Pancreas (tissue), 10 donors: ENCODE measurements at places on chromosomes 5 and 9. TPM values are rescaled to one million over a fixed set of nuclear protein-coding genes. Genes with fewer than 3 reads are reported as not detected.

The LECT2 gene
- total RNA-seq, result not detected

DNA sequence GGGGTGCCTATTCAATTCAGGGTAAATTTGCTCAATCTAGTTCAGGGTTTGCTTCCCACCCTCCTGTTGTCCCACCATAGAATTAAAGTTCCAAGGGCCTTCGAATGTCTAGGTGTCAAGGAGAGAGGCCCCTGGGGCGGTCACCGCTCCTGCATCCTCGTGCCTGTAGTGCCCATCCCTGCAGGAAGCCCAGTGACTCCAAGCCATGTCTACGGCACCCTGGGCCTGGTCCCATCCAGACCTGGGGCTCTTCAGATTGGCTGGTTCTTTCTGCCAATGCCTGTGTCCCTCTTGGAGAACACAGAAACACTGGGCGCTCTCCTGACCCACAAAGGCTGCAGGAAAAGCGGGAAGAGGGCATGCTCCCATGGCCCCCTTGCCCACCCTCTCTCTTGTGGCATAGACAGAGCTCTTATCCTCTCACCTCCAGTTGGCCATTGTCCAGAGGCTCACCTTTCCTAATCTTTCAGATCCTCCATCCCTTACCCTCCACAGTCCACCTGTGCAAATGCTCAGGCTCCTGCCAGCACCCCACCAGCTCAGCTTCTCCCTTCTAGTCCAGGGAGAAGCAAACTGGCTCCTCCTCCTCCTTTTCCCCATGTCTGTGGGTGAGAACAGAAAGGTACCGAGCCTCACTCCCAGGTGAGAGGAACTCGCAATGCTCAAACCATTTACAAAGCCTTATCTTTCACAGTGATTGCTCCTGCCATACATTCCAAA lies 253.0 kb upstream of the IRX2 start:
- no peaks in the 10 kb centered on the region for H3K27me3 ChIP-seq
- no peaks in the 10 kb centered on the region for H3K36me3 ChIP-seq
- H3K4me1 ChIP-seq, result no peaks in the 10 kb centered on the region
- no peak overlapping the region for H3K27ac ChIP-seq
- no peak overlapping the region for H3K4me3 ChIP-seq
- no peak for DNase-seq

DNA sequence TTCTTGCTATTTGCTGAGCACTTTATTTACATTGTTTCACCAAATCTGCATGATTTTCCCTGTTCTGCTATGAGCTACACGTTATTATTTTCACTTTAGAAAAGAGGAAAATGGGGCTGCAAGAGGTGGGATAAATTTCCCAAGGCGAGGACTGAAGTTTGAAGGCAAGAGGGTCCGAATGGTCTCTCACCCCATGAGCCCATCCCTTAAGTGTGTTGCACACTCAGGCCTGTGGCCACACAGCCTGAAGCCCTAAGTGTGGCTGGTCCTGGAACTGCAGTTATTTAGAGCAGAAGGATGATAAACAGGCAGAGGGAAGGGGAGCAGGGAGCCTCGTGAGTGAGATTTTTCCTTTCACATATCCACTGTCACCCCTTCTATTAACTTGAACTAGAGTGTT lies 7.8 kb downstream of the PDE8B start:
- H3K4me3 ChIP-seq, result no peak overlapping the region
- no peaks in the 10 kb centered on the region for H3K4me1 ChIP-seq
- H3K36me3 ChIP-seq, result no peaks in the 10 kb centered on the region
- no peak for DNase-seq
- no peak overlapping the region for H3K27ac ChIP-seq

GRCh38 chr5:40601198-40601868 lies 78.4 kb upstream of the PTGER4 start:
- no peak overlapping the region for H3K4me3 ChIP-seq
- no peak overlapping the region for H3K27ac ChIP-seq
- no peaks in the 10 kb centered on the region for H3K27me3 ChIP-seq
- no peaks in the 10 kb centered on the region for H3K36me3 ChIP-seq
- DNase-seq, result no peak

DNA sequence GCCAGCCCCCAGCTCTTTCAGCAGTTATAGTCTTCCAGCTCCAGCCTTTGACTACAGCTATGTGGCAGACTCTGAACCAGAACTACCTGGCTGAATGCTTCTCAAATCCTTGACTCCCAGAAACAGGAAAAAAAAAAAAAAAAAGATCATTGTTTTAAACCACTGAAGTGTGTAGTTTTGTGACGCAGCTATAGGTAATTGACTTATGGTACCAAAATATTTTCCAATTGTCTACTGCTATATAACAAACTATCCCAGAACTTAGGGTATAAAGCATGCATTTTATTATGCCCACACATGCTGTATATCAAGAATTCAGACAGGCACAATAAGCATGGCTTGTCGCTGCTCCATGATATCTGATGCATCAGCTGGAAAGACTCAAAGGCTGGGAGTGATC lies 127.1 kb upstream of the POC5 start:
- no peaks in the 10 kb centered on the region for H3K36me3 ChIP-seq
- H3K4me1 ChIP-seq, result no peaks in the 10 kb centered on the region
- no peaks in the 10 kb centered on the region for H3K27me3 ChIP-seq
- H3K4me3 ChIP-seq, result no peak overlapping the region

- no peak overlapping the region for H3K27ac ChIP-seq
- no peaks in the 10 kb centered on the region for H3K27me3 ChIP-seq
- H3K4me3 ChIP-seq, result no peak overlapping the region
- DNase-seq, result no peak
- no peaks in the 10 kb centered on the region for H3K36me3 ChIP-seq
Observed at GRCh38 chr9:117073539-117074341, 341.1 kb downstream of the ASTN2 start.

DNA sequence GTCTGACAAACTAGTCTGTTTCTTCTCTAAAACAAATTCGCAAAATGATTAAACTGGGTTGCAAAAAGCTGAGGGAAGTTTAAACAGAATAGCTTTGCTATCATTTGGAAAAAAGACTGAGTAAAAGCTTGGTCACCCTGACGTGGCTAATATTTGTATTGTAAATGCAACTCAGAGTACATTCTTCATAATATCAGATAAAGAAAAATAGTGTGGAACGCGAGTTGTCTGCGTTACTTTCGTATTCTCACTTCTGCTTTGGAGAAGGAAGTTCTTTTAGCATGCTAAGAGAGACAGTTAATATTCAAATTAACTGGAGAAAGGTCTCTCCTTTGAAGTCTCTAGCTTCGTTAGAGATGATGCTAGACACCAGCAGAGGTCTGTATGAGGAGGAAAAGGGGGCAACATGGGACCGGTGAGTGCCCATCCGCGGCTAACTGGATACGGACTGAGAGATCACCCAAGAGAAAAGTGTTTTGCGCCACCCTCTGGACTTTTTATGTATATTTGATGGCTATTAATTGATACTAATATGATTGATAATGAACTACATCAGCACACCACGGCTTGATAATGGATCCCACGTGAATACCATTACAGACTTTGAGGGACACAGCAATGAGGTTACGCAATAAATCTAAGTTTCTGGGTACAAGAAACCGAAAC lies 2.9 kb upstream of the CNTRL start:
- no peak overlapping the region for H3K27ac ChIP-seq
- no peak overlapping the region for H3K4me3 ChIP-seq
- H3K27me3 ChIP-seq, result no peaks in the 10 kb centered on the region
- DNase-seq, result no peak
- peaks cover 11% of the 10 kb centered on the region for H3K4me1 ChIP-seq

The SPATA6L gene
- 12.5 TPM for total RNA-seq

The PHF19 gene
- 2.2 TPM for total RNA-seq

The ITK gene
- 0.79 TPM for total RNA-seq

The PIP5K1B gene
- total RNA-seq, result 6.1 TPM

GRCh38 chr5:108312258-108312657 lies 69.6 kb downstream of the FBXL17 start:
- H3K4me1 ChIP-seq, result no peaks in the 10 kb centered on the region
- no peak overlapping the region for H3K4me3 ChIP-seq
- H3K27ac ChIP-seq, result no peak overlapping the region
- H3K27me3 ChIP-seq, result no peaks in the 10 kb centered on the region
- H3K36me3 ChIP-seq, result no peaks in the 10 kb centered on the region

The SPATA31A3 gene
- not detected for total RNA-seq

DNA sequence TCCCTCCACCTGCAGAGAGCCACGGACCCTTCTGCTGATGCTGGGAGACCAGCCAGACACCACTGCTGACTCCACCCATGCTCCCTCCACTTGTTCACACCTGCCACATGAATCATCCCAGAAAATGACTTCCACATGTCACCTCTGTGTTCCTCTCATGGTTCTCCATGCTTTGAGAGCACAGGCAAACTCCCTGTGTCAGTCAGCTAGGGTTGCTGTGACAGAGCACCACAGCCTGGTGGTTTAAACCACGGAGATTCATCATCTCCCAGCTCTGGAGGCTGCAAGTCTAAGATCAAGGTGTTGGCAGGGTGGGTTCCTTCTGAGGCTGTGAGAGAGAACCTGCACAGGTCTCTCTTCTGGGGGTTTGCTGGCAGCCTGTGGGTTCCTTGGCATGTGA lies 381.4 kb downstream of the GADD45G start:
- H3K4me3 ChIP-seq, result no peak overlapping the region
- H3K36me3 ChIP-seq, result no peaks in the 10 kb centered on the region
- H3K27me3 ChIP-seq, result no peaks in the 10 kb centered on the region
- no peak for DNase-seq
- no peak overlapping the region for H3K27ac ChIP-seq

The BARHL1 gene
- total RNA-seq, result not detected

- H3K27ac ChIP-seq, result no peak overlapping the region
- no peaks in the 10 kb centered on the region for H3K4me1 ChIP-seq
- no peak for DNase-seq
- H3K4me3 ChIP-seq, result no peak overlapping the region
Observed at GRCh38 chr9:84276741-84277140, 63.8 kb downstream of the SLC28A3 start.

DNA sequence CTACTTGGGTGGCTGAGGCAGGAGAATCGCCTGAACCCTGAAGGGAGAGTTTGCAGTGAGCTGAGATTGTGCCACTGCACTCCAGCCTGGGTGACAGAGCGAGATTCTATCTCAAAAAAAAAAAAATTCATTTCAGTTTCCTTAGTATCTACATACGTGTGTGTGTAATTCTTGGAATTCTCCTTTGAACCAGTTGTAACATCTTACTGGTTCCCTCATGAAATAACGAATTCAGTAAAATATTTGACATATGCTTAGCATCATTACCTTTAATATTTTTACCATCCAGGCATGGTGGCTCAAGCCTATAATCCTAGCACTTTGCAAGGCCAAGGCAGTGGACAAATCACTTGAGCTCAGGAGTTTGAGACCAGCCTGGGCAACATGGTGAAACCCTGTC lies 8.8 kb downstream of the PHYHD1 start:
- no peak overlapping the region for H3K27ac ChIP-seq
- no peaks in the 10 kb centered on the region for H3K27me3 ChIP-seq
- H3K4me3 ChIP-seq, result no peak overlapping the region
- DNase-seq, result no peak

DNA sequence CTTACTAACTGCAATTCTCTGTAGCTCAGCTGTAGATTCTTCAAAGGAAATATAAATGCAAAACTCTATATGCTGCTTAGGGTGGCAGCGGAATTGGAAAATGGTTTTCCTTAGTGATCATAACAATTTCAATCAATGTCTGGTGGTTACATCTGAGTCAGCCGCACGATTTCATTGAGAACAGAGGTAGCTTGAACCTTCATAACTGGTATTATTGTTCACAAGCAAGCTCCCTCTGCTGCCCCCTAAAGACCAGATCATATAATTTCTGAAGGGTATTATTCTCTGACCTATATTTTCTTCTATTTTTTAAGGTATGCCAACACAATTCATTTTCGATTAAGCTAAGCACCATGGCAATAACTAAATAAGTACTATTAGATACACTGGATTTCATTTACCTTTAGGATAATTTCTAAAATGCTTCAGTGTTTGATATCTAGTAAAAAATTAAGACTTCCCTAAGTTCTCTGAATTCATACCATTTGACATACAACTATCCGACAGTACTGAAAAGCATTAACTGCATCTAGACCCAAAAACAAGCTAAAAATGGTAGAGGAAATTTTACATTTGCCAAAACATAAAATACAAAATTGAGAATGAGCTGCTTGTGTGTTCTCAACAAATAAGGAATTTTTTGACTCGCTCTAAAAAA lies 181.1 kb upstream of the SPEF2 start:
- no peaks in the 10 kb centered on the region for H3K27me3 ChIP-seq
- peak; percentile 40 for DNase-seq
- H3K36me3 ChIP-seq, result no peaks in the 10 kb centered on the region
- H3K4me3 ChIP-seq, result no peak overlapping the region

GRCh38 chr5:83718195-83718825 lies 2.3 kb downstream of the HAPLN1 start:
- no peak overlapping the region for H3K4me3 ChIP-seq
- H3K27ac ChIP-seq, result no peak overlapping the region
- H3K27me3 ChIP-seq, result no peaks in the 10 kb centered on the region
- no peaks in the 10 kb centered on the region for H3K36me3 ChIP-seq

DNA sequence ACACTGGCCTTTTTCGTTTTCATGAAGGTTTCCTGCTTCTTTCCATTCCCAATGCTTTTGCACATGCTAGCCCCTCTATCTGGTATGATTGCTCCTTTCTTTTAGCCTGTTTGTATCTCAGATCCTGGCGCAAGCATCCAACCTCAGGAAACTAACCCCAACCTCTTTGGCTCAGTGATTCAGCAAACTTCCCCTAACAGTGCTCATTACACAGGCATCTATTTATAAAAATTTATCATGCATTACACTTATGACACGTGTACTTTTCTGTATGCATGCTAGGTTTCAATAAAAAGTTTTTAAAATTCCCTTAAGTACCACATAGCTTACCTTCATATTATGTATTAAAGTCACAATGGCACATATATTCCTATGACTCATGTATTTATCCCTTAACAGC lies 218.9 kb downstream of the EPB41L4A start:
- no peaks in the 10 kb centered on the region for H3K27me3 ChIP-seq
- no peaks in the 10 kb centered on the region for H3K4me1 ChIP-seq
- H3K36me3 ChIP-seq, result no peaks in the 10 kb centered on the region
- no peak overlapping the region for H3K4me3 ChIP-seq
- DNase-seq, result no peak

DNA sequence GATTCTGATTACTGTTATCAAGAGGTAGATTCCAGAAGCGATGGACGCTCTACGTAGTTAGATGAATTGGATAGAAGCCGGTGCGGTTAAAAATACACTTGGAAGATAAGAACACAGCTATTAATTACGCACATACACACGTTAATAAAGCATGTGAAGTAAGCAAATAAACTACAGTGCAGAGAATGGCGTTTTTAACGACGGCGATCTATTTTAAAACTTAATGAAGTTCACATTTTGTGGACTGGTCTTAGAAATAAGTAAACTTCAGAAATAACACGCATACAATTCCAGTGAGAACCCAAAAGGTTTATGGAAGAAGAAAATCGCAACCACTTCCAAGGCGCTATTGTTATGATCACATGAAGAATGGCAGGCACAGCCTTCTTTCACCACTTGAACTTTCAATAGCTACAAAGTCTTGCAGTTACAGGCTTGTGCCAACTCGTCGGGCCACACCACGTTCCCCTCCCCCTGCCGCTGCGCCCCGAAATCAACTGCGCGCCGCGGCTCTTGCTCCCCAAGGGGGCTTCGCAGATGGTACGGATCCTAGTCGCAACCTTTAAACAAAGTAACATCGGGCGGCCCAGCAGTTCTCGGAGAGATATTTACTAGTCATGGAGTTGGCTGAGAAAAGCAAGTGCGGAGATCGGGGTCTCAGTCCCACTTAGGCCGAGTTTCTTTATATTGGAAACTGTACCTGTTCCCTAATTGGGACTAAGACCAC lies 866 bp upstream of the SEMA6A start:
- no peaks in the 10 kb centered on the region for H3K27me3 ChIP-seq
- no peak for DNase-seq
- no peaks in the 10 kb centered on the region for H3K4me1 ChIP-seq
- peak overlapping the region; percentile 65 for H3K27ac ChIP-seq

The NR3C1 gene
- total RNA-seq, result 26.7 TPM

The SH2D3C gene
- total RNA-seq, result 1.4 TPM
